ENCODE measurements at places on chromosomes 5 and 9. TPM values are rescaled to one million over a fixed set of nuclear protein-coding genes. Genes with fewer than 3 reads are reported as not detected.

DBH gene
- not detected for total RNA-seq

DNA sequence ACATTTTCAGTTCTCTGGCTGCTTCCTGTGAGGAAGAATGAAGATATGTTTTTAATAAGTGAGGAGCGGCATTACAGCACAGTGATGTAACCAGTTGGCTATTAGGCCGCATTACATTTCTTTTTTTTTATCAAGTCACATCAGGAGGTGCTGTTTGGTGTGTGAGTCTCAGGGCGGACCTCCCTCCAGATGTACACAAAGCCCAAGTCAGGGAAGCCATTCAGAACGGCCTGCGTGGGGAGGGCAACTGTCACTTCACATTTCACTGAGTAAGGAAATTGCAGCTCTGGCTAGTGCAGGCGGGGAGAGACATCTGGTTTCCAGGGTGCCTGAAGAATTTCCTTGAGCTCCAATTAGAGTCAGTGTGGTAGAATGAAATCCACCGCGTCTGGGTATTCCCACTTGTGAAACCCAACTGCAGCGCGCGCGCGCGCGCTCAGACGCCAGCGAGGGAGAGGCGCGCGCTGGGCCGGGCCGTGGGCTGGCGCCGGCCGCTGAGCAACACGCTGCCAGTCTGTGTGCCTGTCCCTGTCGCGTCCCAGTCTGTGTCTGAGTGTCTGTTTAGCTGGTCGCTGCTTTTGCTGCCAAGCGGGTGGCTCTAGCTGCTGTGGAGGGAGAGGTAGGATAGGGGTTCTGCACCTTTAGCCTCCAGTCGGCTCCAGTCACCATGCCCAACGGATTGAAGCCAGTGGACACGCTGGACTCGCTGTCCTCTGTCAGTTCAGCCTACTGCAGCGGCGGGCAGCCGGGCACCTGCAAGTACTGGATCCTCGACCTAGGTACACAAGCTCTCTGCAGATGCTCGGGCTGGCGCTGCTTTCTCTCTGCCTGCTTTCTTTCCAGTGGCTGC lies 140.8 kb upstream of the OTULINL start:
- DNase-seq, result no peak

- no peak for DNase-seq
Measured at GRCh38 chr9:75228893-75229292, 140.6 kb downstream of the OSTF1 start.

OR1J2 gene
- total RNA-seq, result not detected

DNA sequence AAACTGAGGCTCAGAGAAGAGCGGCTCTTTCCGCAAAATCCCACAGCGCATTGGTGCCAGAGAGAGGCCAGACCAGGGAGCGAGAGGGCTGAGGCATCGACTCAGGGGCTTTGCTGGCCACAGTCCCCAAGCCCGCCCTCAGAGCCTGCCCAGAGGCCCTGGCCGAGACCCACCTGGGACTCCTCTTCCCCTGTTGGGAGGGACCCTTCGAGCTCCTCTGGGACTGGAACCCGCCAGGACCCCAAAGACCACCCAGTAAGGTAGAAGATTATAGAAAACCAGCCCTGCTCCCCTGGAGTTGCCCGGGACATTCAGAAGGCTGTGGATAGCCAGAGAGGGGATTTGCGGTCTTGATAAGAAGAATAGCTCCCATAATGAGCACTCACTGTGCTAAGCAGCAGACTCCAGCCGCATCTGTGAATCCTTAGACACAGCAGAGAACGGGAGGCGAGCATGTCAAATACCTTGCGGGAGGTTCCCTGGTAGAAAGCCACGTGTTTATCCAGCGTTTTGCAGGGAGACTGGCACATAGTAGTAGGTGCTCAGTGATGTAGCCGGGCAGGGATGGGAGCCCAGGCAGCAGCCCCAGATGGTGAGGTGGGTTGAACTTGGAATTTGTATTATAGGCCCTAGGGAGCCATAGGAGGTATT lies 651 bp upstream of the AK1 start:
- DNase-seq, result no peak

GABRA6 gene
- total RNA-seq, result not detected

GRCh38 chr9:84659313-84659712 lies 10.2 kb upstream of the NTRK2 start:
- DNase-seq, result no peak

GRCh38 chr5:132431632-132432031 lies 58.9 kb downstream of the IRF1 start:
- DNase-seq, result no peak

- DNase-seq, result no peak
Measured at GRCh38 chr9:98332405-98332831, 77.0 kb upstream of the TBC1D2 start.

- no peak for DNase-seq
Measured at GRCh38 chr9:89436963-89437625, 60.8 kb downstream of the SEMA4D start.

DNA sequence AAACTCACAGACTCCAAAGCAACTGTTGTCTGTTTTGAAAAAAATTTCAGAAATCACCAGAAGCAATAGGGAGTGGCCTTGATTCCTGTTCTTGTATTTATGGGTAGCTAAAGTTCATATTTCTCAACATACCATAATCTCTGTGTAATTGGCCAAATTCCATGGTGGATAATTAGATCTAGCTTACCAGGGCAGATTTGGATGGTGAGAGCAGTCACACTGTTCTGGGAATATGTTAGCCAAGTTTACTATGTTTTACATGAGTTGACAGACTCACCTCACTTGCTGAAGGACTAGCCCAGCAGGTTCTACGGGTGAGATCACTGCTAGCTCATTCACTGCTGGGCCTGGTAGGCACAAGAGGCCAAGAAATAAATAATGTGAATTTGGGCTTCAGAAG lies 32.7 kb upstream of the CDKN2B start:
- DNase-seq, result no peak

PAEP gene
- total RNA-seq, result not detected

- no peak for DNase-seq
Measured at GRCh38 chr5:77208507-77209163, 1.8 kb upstream of the PDE8B start.

GPRIN1 gene
- 6.2 TPM for total RNA-seq

NUTM2G gene
- not detected for total RNA-seq

GRCh38 chr5:101206534-101206933 lies 303.5 kb upstream of the ST8SIA4 start:
- no peak for DNase-seq

GRCh38 chr9:121622387-121623203 lies 28.8 kb upstream of the DAB2IP start:
- DNase-seq, result no peak

GRCh38 chr9:136742591-136743391 lies at the start of gene LCN10:
TSS of gene LCN10 (minus strand) at chr9:136742940. CDS start at chr9:136742903, 37 bp downstream.
- no peak for DNase-seq

DNA sequence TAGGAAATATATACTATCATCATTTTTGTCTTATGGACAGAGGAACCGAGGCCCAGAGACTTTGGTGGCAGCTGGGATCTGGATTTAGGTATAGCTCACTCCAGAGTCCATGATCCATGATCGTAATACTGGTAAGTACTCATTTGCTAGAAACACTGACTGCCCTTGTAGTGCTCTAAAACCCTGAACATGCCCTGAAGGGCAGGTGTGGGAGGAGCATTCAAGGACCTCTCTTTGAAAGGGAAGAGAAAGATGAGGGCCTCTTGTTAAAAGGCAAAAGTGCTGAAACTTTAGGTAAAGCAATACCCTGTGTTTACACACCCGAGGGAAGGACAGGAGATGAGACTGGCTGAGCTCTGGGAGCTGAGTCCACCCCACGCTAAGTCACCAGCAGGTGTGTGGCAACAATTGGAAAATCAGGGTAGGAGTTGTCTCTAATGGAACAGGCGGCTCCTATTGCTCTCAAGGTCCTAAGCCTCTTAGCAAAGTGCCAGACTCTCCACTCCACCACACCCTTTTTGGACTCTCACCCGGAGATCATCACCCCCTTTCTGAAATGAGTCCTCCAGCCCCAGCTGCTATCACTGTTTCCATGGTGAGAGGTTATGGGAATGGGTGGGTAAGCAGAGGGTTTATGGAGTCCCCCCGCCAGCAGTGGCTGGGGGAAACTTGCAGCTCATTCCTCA lies 34.8 kb downstream of the TRPC7 start:
- DNase-seq, result no peak

GRCh38 chr5:65391591-65391990 lies 90.1 kb downstream of the ADAMTS6 start:
- DNase-seq, result peak; percentile 15

DNA sequence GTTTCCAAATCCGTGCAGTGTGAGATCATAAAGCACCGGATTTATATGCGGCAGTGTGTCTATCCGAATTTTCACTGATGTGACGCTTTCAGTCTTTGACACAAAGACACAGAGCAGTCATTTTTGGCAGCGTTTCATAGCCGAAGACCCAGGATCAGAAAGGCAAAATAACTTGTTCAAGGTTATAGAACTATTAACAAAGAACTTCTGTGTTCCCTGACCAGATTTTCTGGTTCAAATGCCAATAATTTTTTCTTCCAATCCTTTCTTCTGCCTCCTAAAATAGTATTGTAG lies 1.1 kb upstream of the MARCHF11 start:
- DNase-seq, result no peak

PLPP7 gene
- total RNA-seq, result 11.4 TPM

- no peak for DNase-seq
Measured at GRCh38 chr5:22521521-22521920, 331.6 kb downstream of the CDH12 start.

GRCh38 chr5:143968071-143968878 lies 156.3 kb downstream of the HMHB1 start:
- peak; percentile 51 for DNase-seq

GRCh38 chr9:137270929-137271695 lies 6.4 kb upstream of the TOR4A start:
- DNase-seq, result no peak

DNA sequence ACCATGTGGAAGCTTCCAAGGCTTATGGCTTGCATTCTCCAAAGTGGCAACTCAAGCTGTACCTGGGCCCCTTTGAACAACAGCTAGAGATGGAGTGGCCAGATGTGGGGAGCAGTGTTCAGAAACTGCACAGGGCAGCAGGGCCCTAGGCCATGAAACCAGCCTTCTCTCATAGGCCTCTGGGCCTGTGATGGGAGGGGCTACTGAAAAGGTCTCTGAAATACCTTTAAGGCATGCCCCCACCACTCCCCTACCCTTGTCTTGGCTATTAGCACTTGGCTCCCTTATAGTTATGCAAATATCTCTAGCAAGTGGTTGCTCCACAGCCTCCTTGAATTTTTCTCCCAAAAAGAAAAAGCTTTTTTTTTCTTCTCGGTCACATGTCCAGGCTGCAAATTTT lies 1014.6 kb downstream of the DTWD2 start:
- DNase-seq, result no peak

GRCh38 chr5:128201065-128201926 lies 117.7 kb downstream of the SLC12A2 start:
- DNase-seq, result peak; percentile 42

GRCh38 chr9:136012651-136013050 lies 51.5 kb upstream of the UBAC1 start:
- DNase-seq, result no peak

GRCh38 chr5:5481206-5481605 lies 58.7 kb downstream of the ICE1 start:
- no peak for DNase-seq

C8G gene
- not detected for total RNA-seq

- DNase-seq, result peak; percentile 81
Measured at GRCh38 chr5:78985725-78986223, 664 bp upstream of the ARSB start.

- DNase-seq, result no peak
Measured at GRCh38 chr5:98994611-98995010, 65.8 kb upstream of the CHD1 start.

GRCh38 chr5:115616472-115616871 lies 9.4 kb downstream of the TMED7 start:
- no peak for DNase-seq

GRCh38 chr5:121378559-121379359 lies 472.9 kb upstream of the FTMT start:
- DNase-seq, result no peak

DNA sequence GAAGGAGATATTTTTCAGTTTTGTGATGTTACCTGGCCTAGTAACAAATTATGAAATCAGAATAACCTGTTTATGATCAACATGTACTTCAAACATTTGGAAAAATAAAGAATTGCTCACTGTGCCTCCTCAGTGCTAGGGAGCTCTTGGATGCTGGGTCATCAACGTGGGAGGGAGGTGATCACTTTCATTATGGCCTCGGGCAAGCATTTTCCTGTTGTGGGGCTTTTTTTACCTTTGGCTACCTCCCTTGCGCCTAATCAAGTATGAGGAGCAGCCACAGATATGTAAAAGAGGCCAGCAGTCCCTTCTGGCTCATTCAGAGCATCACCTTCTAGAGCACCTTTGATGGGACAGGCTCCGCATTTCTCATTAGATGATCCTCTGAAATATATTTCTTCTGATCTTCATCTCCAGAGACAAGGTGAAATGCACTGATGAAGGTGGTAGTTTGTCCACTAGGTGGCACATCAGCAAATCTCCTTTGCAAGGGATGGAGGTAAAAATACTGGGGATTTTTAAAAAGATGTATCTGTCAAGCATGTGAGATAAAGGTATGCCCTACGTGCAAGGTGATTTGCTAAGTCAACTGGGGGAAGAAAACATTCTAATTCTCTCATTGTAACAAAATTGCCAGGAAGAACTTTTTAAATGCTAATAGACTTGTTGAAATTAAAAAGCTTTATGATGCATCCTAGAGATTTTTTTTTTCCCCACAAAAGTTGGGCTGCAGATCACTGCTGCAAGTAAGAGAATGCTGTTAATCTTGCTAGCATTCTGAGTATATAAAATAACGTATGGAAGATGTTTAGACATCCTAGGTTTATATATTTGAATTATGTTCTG lies 218.2 kb downstream of the MAST4 start:
- peak; percentile 27 for DNase-seq

IL17B gene
- total RNA-seq, result not detected

GRCh38 chr9:98635374-98635773 lies 73.4 kb downstream of the GABBR2 start:
- DNase-seq, result no peak

GRCh38 chr5:61586096-61587084 lies 254.3 kb downstream of the ZSWIM6 start:
- DNase-seq, result no peak

CDKN2B gene
- 9.5 TPM for total RNA-seq

GRCh38 chr5:145316282-145316681 lies 518.9 kb downstream of the PRELID2 start:
- no peak for DNase-seq

DNA sequence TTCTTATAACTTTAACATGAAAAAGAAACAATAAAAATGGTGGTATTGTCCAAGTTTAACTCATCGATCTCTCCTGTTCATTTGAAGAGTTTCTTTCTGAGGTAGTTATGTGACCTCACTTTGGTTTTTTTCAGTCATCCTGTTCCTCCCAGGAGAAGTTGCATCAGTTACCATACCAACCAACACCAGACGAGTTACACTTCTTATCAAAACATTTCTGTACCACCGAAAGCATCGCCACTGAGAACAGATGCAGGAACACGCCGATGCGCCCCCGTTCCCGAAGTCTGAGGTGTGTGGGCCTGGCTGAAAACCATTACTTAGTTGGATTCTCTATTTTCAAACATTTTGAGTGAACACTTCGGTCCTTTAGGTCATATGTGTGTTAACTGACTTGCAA lies 96.3 kb downstream of the CD180 start:
- DNase-seq, result no peak
